Fibroblast of skin of back (primary cell): ENCODE measurements at places on chromosomes 4 and X.

- no peak for DNase-seq
Measured at GRCh38 chr4:15253349-15253748, 174.5 kb upstream of the C1QTNF7 start.

- no peak for DNase-seq
Measured at GRCh38 chr4:108971473-108971872, 208.6 kb upstream of the ETNPPL start.

- no peak for DNase-seq
Measured at GRCh38 chr4:8227201-8227770, 28.2 kb downstream of the SH3TC1 start.

- DNase-seq: peak; percentile 49
Measured at GRCh38 chr4:184262901-184263300, 45.2 kb upstream of the ENPP6 start.

- DNase-seq: no peak
Measured at GRCh38 chr4:8252301-8253173, 17.0 kb upstream of the HTRA3 start.

DNA sequence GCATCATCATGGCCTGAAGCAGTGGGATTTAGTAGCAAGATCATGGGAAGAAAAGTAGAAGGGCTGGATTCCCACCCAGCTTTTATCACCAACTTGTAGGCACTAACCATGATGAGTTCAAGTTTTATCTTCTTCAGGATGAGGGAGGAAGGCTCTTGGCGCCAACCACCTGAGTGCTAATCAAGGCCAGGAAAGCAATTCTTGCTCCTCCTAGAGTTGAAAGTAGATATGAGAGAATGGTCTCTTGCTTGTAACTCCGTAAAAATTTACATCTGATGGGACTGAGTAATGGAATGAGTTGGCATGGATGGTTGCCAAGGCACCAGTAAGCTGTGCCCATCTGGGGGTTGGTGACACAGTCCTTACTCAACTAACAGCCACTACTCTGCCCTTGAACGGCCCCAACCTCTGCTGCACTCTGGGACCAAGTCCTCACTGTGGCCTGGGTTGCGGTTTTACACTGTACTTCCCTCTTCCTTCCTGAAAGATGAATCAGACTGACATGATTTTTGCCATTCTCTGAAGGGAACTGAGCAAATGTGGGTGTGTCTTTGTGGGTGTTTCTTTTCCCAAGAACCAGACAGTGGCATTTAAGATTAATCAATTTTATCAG, 39.4 kb upstream of the NDP start:
- peak; percentile 86 for DNase-seq

DNA sequence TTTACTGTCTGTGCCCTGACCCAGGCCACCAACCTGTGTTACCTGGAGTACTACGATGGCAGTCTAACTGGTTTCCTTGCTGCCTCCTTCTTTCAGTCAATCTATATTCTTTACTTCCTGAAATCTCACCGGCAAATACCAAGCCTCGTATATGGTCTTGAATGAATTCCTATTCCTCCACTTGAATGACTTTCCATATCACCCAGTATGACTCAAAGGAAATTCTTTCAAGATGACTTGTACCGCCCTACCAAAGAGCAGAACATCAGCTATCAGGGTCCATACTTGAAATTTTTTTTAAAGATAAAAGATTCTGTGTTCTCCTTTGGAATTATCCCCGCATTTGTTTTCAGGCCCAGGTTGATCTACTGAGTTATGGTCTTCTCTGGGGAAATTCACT, 378.0 kb downstream of the AFF2 start:
- peak; percentile 84 for DNase-seq

DNA sequence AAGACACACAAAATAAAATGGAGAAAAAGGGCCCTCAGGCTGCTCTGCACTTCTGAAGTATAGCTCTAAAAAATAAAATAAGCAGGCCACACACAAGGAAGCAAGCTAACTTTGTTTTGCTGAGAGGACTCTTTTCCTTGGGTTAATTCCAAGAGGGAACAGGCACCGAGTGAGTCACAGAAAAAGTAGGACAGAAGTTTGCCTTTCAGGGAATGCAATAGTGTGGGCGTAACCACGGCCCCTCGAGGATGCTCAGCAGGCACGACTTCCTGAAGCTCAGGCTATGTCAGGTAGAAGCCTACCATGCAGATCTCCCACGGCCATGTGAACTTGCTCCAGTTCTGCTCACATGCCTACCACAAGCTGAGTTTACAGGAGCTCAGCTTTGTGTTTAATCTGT, 22.1 kb downstream of the PPP1R2C start:
- DNase-seq: peak; percentile 86

DNA sequence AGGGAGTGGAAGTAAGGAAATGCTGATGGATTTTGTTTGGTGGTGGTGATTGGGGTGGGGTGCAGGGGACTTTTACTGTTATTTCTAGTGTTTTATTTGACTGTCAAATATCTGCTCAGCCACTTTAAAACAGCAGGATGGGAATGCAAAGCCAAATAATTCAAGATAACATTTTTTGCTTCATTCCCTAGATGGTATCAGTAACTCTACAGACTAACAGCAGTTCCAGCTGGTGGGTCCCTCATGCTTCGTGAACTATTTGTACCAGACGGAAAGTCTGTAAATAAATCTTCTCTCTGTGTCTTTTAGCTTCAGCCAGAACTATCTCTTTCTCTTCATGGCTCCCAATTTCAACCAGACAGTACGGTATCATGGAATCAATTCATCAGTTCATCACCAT, 27.5 kb downstream of the GPR143 start:
- DNase-seq: no peak

GRCh38 chr4:61805979-61806378, 605.9 kb downstream of the ADGRL3 start:
- no peak for DNase-seq

DNA sequence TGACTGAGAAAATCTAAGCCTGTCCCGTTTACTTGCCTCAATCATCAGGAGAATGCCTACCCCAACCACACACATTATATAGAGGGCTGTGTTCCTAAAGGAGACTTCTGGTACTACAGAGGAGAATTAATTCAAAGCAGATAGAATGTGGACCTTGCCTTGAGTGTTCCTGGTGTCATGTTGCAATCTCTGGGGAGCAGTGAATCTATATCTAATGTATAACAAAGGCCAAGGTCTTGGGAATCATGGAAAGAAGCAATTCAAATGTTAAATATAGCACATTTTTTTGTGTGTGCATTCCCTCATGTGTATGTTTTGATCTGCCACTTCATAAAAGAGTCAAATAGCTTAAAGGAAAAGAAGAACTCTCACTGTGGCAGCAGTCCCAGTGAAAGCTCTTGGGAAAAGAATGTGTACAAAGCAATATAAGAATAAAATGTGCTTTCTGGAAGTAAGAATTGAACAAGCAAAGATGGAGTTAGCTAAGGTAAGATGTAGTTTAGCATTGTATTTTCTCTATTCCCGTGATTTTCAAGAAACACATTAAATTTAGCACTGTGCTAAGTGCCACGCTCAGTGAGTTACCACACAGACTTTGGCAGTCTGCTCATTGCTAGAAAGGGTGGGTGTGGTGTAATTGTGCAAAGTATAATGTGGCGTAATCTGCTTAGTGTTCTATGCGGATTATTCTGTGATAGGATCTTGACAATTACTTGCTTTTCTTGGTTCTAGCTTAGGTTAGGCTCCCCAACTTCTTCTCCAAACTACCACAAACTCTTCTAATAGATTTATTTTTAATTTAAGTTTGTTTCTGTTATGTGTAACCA, 13.7 kb downstream of the ADH6 start:
- DNase-seq: peak; percentile 76

- DNase-seq: peak; percentile 72
Measured at GRCh38 chr4:119038116-119038841, 97.4 kb upstream of the MYOZ2 start.

DNA sequence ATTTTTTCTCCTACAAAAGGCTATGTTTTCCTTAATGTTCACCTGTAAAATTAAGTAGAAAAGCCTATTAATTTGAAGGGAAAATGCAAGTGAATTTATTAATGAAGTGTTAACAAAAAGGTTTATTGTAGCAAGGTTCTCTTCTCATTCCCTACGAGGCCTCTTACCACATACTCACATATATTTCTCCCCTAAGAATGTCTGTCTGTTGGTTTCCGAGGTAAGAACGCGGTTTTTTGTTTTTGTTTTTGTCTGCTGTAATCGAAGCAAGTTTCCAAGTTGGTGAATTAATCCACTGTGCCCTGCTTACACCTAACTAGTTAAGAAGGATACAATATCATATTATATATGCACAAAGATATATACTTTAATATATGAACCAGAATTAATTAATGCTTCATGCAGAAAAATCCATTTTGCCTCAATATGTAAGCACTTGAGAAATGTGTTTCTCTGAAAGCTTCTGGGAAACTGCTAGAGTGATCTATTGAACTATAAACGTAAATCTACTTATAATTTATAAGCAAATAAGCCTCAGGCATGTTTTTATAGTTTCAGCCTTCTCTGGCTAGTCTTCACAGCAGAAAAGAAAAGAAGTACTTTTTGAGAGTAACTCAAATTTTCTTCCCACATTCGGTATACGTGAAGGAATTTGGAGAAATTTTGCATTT, 120.8 kb downstream of the EGF start:
- DNase-seq: no peak

DNA sequence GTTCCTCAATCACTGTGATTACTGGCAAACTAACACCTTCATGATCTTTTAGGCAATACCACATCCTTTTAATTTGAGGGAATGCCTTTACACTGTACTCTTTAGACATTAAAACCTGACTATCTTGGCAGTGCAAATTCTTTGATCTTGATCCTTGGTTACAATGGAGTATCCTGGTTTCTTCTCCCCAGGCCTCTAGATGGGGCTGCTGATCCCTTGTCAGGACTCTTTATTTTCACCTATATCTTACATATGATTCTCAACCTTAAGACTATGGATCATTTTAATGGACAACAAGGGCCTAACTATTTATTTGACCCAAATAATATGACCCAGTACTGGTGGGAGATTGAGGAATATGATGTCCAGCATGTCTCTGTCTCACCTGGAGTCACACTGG, 1005.5 kb upstream of the INTU start:
- DNase-seq: peak; percentile 47

DNA sequence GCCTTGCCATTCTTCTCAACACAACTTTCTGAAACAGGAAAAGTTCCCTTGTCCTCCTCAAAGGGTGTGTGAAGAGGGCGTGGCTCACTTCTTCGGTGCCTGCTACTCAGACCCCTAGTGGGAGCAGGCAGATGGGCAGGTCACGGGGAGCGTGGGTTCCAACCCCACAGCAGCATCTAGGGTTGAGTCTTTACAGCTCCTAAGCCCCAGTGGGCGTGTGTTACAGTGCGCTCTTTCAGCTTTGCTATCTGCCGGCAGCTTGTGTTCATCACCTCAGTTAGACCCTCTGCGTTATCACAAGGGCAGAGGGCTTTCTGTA, 57.5 kb upstream of the KLF3 start:
- DNase-seq: no peak

DNA sequence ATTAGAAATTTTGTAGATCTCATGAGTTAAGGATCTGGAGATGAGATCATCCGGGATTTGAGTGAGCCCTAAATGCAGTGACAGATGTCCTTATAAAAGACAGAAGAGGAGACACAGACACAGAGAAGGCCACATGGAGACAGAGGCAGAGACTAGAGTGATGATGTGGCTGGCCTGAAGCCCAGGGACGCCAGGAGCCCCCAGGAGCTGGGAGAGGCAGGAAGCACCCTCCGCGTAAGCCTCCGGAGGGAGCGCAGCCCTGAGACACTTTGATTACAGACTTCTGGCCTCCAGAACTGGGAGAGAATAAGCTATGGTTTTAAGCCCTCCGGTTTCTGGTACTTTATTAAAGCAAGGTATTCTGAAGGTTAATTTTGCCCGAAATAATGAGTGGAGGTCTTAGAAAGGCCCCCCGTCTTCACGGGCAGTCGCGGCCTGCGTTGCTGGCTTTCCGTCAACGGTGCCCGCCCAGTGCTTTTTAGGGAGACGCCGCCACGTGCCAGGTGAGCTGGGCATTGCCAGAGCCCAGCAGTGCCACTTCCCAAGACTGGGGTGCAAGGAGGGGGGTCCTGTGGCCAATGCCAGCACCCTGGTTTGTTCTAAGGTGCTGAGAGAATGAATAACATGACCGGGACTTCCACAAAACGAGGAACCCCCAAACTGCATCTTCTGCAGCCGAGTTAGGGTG, 8.1 kb downstream of the DHRSX start:
- DNase-seq: peak; percentile 32

- DNase-seq: no peak
Measured at GRCh38 chr4:7538518-7538917, 103.8 kb upstream of the PSAPL1 start.

- DNase-seq: no peak
Measured at GRCh38 chrX:111649638-111650037, 31.3 kb upstream of the ALG13 start.

GRCh38 chrX:29012867-29013266, 425.6 kb downstream of the IL1RAPL1 start:
- no peak for DNase-seq

GRCh38 chrX:28498658-28499057, 88.6 kb upstream of the IL1RAPL1 start:
- peak; percentile 18 for DNase-seq

- no peak for DNase-seq
Measured at GRCh38 chr4:99677161-99677560, 19.5 kb upstream of the C4orf54 start.

- DNase-seq: no peak
Measured at GRCh38 chr4:7593646-7594412, 159.1 kb upstream of the PSAPL1 start.

DNA sequence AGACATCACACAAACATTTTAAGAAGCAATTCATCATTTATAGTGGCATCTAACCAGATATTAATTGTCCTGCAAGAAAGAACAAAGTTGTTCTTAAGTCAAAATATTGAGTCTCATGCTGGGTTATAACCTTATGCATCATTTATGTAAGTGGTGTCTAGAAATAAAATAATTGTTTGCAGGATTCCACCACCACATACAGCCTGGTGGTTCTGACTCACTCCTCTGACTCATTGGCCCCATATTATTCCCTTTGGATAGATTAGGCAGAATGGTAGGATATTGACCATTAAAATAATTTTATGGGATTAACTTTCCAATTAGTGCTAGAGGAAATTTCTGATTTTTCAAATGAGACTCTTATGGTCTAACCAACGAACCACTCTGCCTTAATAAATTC, 384.5 kb downstream of the GRXCR1 start:
- peak; percentile 46 for DNase-seq

DNA sequence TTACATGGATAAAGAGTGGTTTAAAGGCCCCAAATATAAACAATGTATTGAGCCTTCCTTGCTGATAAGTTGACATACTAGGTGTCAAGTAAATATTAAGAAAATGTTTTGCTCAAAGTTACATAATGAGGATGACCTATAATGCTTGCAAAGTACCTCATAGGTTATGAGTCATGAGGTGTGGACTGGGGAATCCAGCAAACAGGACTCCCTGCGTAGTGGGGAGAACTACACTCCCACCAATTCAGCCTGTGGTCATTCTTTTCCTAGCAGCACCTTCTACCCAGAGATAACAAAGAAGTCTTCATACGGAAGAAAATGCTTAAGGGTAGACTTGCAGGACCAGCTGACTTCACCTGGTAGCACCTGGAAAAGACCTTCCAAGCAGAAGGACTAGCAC, 418.9 kb upstream of the CPEB2 start:
- no peak for DNase-seq

- DNase-seq: no peak
Measured at GRCh38 chr4:76488455-76488854, 53.4 kb downstream of the SHROOM3 start.
